Thoracic aorta (tissue), 2 donors: ENCODE measurements at places on chromosomes 5 and 9. TPM values are rescaled to one million over a fixed set of nuclear protein-coding genes. Genes with fewer than 3 reads are reported as not detected.

ECM2 gene
- total RNA-seq: 78.7 TPM

WNT8A gene
- total RNA-seq: not detected

- H3K27me3 ChIP-seq: no peaks in the 10 kb centered on the region
- no peak overlapping the region for H3K4me3 ChIP-seq
- H3K4me1 ChIP-seq: no peaks in the 10 kb centered on the region
- no peak overlapping the region for H3K27ac ChIP-seq
- H3K36me3 ChIP-seq: no peaks in the 10 kb centered on the region
Measured at GRCh38 chr5:169385636-169386035, 84.7 kb upstream of the SLIT3 start.

SPATA31A3 gene
- total RNA-seq: not detected

DNA sequence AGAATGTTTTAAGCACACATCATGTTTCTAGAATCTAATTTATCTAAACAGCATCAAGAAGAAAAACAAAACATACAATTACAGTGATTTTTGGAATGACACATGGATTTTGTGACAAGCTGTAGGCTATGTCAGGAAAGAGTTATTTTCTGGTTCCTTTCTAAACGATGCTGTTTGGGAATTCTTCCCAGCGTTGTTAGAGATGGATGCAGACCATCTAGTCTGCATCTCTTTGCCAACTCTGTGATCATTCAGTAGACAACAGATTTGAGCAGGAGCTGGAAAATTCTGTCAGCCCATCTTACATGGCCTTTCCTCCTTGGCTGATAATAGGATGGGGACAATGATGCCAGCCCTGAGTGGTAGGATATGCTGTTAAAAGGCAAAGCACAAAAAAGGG lies 295.7 kb upstream of the TRPC7 start:
- no peaks in the 10 kb centered on the region for H3K36me3 ChIP-seq
- no peak overlapping the region for H3K27ac ChIP-seq
- H3K4me3 ChIP-seq: no peak overlapping the region
- H3K4me1 ChIP-seq: no peaks in the 10 kb centered on the region
- no peaks in the 10 kb centered on the region for H3K27me3 ChIP-seq
- no peak for DNase-seq

NR5A1 gene
- not detected for total RNA-seq

CCL28 gene
- 24.2 TPM for total RNA-seq

DNA sequence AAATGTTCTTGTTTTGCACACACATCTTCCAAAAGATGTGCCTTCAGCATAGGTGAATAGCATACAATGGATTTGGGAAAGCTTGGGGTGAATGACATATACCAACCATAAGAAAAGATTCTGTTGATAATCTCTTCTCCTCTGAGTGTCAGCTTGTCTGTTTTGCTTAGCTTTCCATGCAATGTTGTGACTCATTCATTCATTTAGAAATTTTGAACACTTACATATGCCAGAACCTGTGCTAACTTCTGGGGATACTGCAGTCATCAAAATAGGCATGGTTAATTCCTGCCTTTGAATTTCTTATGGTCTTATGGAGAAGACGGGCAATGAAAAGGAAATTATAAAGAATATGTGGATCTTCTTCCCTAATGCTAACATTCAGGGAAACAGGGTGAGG lies 14.1 kb downstream of the ADRB2 start:
- no peak overlapping the region for H3K4me3 ChIP-seq
- DNase-seq: no peak
- H3K27ac ChIP-seq: no peak overlapping the region
- no peaks in the 10 kb centered on the region for H3K4me1 ChIP-seq

DNA sequence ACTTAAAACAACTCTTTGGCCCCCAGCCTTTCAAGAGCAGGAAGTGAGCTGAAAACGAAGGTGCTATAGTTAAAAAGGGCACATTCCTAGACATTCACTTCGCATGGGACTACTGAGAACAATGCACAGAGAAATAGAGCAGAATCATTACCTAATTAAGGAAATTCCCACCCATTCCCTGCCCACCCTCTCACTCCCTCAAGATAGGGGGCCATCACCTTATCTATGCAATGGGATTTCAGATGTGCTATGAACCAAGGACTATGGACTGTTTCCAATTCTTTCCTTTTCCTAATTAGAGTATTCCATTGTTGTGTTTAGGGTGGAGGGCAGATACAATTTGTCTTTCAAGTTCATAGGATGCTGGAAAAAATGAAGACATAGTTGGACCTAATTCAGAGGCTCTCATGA lies 476.8 kb downstream of the CETN3 start:
- H3K4me1 ChIP-seq: peaks cover 9% of the 10 kb centered on the region
- no peaks in the 10 kb centered on the region for H3K36me3 ChIP-seq
- H3K27ac ChIP-seq: no peak overlapping the region
- DNase-seq: no peak
- no peak overlapping the region for H3K4me3 ChIP-seq
- no peaks in the 10 kb centered on the region for H3K27me3 ChIP-seq

SPOCK1 gene
- total RNA-seq: 25.2 TPM

ZNF474 gene
- 0.27 TPM for total RNA-seq

DNA sequence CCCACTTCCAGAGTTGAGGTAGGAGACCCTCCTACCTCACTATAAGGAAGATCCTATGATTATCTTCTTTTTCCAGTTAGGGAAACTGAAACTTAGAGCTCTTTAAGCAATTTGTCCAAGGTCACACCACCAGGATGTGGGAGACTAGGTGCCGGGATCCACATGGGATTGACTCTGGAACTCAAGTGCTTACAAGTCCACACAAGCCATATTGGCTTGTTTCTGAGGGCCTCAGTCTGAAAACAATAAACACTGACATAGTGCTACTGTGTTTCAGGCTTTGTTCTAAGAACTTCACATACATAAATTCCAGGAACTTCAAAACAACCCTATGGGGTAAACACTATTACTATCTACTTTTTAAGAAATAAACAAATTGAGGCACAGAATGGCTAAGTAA lies 481.3 kb downstream of the ZSWIM6 start:
- H3K27ac ChIP-seq: no peak overlapping the region
- no peak for DNase-seq
- H3K4me1 ChIP-seq: no peaks in the 10 kb centered on the region
- H3K36me3 ChIP-seq: no peaks in the 10 kb centered on the region
- no peak overlapping the region for H3K4me3 ChIP-seq
- H3K27me3 ChIP-seq: no peaks in the 10 kb centered on the region

- peak overlapping the region; percentile 81 for H3K27ac ChIP-seq
- H3K27me3 ChIP-seq: no peaks in the 10 kb centered on the region
- peak; percentile 73 for DNase-seq
- H3K4me1 ChIP-seq: peaks cover 71% of the 10 kb centered on the region
- H3K4me3 ChIP-seq: peak overlapping the region; percentile 41
Measured at GRCh38 chr5:78527054-78527859, 121.3 kb downstream of the LHFPL2 start.

- H3K4me3 ChIP-seq: no peak overlapping the region
- no peaks in the 10 kb centered on the region for H3K36me3 ChIP-seq
- H3K27ac ChIP-seq: no peak overlapping the region
Measured at GRCh38 chr5:153508700-153509099, 18.2 kb downstream of the GRIA1 start.

DNA sequence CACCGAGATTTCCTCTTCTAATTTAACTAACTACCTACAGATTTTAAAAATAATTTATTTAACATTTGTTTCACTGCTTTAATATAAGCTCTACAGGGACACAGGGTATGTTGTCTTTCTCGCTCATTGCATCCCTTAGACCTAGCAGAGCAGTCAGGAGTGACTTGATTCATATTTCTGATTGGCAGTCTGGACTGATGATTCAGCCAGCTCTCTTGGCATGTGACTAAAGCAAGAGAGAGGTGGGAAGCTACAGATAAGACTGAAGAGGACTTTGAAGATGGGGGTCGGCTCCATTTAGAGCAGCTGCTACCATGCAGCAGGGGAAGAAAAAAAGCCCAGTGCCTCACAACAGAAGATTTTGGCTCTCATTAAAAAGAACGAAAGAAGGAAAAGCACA lies 173.4 kb upstream of the STK32A start:
- no peak for DNase-seq
- H3K4me3 ChIP-seq: no peak overlapping the region
- H3K27me3 ChIP-seq: no peaks in the 10 kb centered on the region
- no peak overlapping the region for H3K27ac ChIP-seq
- H3K4me1 ChIP-seq: no peaks in the 10 kb centered on the region
- no peaks in the 10 kb centered on the region for H3K36me3 ChIP-seq

- H3K36me3 ChIP-seq: no peaks in the 10 kb centered on the region
- H3K4me1 ChIP-seq: no peaks in the 10 kb centered on the region
Measured at GRCh38 chr5:54415147-54415546, 40.4 kb upstream of the HSPB3 start.

ZNF189 gene
- total RNA-seq: 28.2 TPM

DNA sequence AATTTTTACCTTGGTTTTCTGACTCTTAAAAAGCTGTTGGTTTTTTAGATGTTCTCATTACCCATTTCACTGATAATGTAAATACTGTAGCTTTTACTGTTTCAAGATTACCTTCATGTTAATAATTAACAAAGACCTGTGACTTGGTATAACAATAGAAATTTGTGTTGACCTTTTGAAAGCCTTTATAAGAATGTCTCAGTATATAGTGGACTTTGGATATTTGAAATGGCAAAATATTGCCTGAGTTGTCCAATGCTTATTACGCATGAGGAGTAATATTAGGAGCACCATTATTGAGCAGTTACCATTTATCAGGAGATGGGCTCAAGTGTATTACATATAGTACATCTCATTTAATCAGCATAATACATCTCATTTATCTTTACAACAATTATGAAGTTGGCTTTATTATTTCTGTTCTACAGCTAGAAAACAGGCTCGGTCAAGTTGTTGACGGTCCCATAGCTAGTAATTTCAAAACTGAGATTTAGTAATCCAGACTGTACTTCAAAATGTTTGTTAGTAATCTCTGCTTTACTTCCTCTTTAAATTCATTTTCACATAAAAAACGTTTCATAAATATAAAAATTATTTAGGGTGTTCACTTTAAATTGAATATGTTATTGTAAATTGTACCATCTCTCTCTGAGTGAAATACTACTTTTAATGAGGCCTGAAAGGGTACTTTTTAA lies 50.7 kb upstream of the FKTN start:
- H3K27me3 ChIP-seq: no peaks in the 10 kb centered on the region
- no peak overlapping the region for H3K4me3 ChIP-seq
- H3K36me3 ChIP-seq: no peaks in the 10 kb centered on the region
- no peaks in the 10 kb centered on the region for H3K4me1 ChIP-seq
- no peak for DNase-seq
- no peak overlapping the region for H3K27ac ChIP-seq

TAF11L5 gene
- not detected for total RNA-seq

DNA sequence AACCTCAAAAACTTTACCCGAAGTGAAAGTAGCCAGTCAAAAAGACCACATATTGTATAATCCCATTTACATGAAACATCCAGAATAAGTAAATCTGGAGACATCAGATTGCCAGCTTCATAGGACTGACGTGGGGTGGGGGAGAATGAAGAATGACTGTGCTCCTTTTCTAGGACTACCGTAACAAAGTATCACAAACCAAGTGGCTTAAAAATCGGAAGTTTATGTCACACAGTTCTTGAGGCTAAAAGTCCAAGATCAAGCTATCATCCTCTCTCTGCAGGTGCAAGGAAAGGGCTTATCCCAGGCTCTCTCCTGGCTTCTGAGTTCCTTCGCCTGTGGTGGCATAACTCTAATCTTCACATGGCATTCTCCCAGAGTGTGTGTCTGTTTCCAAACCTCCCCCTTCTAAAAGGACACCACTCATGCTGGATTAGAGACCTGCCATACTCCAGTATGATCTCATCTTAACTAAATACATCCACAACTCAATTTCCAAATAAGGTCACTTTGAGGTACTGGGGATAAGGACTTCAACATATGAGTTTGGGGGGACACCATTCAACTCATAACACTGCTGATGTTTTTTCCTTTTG lies 25.5 kb downstream of the ADAM19 start:
- no peak overlapping the region for H3K4me3 ChIP-seq
- no peaks in the 10 kb centered on the region for H3K36me3 ChIP-seq
- no peak for DNase-seq
- no peaks in the 10 kb centered on the region for H3K27me3 ChIP-seq
- peaks cover 30% of the 10 kb centered on the region for H3K4me1 ChIP-seq
- H3K27ac ChIP-seq: no peak overlapping the region

DND1 gene
- total RNA-seq: 1.8 TPM

- peak overlapping the region; percentile 34 for H3K4me3 ChIP-seq
- no peak for DNase-seq
- no peaks in the 10 kb centered on the region for H3K27me3 ChIP-seq
- peak overlapping the region; percentile 55 for H3K27ac ChIP-seq
- H3K4me1 ChIP-seq: peaks cover 14% of the 10 kb centered on the region
Measured at GRCh38 chr5:107592515-107592914, 78.2 kb downstream of the EFNA5 start.
